Activated effector memory CD4-positive, alpha-beta T cell treated with anti-CD3 and anti-CD28 coated beads, Interleukin-2, amount 50 U/mL, for 16 hours (primary cell): ENCODE measurements at places on chromosomes 11 and 22.

DNA sequence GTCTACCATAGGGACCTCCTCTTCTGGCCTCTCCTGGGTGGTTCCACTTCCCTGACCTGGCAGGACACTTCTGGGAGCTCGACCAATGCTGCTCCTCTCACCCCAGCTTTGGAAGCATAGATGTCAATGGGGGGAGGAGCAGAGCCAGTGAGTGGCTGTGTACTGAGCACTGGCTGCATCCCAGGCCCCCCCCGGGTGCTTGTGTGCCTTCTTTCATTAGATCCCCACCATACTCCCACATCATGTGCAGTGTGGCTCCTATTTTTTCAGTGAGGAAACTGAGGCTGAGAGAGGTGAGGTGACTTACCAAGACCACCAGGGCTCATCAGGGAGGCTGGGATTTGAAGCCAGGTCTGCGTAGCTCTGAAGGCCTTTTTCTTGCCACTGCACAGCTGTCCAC, 44.3 kb downstream of the LRRC32 start:
- no peak for DNase-seq

DNA sequence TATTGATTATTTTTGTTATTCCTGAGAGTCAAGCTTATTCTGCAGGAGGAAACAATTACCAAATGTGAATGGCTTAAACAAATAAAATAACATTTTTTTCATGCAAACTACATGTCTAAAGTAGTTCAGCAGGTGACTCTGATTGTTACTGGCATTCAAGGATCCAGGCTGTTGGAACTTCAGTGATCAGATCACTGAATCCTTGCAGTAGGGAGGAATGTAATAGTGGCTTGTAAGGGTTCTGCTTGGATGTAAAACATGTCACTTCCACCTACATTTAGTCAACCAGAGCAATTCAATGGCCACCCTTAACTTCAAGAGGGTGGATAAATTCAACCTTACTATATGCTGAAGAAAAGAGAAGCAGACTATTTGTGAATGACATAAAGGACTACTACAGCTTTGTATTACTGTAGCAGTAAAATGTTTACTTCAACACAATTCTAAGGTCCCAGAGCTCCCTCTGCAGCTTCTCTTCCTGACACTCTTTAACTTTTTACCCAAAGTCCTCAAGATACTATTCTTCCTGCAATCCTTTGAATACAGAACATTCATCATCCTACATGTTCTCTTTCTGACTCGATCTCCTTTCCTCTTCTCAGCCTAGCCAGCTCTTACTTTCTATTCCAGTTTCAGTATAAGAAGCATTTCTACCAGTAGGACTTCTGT, 284.0 kb downstream of the LRRC4C start:
- no peak for DNase-seq

DNA sequence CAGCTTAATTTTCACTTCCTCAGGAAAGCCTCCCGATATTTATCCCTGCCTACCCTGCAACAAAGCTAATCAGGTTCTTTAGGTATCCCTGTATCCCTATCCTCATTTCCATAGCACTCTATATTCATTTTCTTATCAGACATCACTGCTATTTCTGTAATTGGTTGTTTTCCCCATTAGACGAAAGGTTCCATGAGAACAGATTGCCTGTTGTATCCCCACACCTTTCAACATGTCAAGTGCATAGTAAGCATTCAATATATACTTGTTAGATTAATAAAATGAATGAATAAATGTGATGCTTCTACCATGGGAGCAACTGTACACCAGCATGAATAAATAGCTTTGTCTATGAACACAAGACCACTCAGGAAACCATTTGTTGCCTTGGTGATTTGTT, 499.8 kb downstream of the DLG2 start:
- no peak for DNase-seq

GRCh38 chr22:38554281-38554680, 15.7 kb downstream of the DMC1 start:
- no peak for DNase-seq

DNA sequence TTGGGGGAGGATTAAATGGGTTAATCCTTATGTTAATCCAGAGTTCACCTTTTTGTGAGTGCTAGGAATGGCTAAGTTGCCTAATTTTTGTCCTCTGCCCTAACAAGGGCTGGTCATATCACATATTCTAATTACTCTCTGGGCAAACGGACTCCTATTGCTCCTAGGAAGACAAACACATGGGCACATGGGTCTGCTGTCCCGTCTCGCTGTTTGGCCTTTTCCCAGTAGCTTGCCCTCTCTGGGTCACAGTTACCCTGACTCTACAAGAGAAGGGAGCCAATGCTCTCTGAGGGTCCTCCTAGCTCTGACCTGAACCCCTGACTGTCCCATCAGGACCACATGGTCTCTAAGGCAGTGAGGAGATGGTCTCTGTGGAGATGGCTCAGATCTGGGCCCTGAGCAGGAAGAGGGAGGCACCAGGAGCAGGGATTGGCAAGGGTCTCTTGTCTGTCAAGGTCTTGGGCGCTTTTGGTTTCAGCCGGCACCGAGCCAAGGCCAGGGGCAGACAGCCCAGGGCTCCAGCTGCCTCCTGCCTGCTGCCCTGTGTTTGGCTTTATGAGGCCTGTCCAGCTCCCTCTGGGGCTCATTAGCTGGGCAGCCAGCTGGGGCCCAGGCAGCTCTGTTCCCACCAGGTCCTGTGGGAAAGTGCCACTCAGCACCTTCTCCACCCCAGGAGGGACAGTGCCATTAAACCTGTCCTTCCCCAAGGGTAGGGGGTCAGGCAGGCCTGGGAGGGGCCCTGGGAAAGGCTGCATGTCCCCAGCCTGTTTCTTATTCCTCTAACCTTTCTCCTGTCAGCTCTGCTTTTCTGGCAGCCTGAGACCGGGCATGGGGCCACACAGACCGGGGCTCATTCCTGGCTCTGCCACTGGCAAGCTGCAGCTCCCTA, 559.9 kb downstream of the MN1 start:
- DNase-seq, result no peak

GRCh38 chr11:46914363-46914762, 4.0 kb downstream of the LRP4 start:
- no peak for DNase-seq

GRCh38 chr11:57354699-57355098, 16.5 kb downstream of the P2RX3 start:
- no peak for DNase-seq

DNA sequence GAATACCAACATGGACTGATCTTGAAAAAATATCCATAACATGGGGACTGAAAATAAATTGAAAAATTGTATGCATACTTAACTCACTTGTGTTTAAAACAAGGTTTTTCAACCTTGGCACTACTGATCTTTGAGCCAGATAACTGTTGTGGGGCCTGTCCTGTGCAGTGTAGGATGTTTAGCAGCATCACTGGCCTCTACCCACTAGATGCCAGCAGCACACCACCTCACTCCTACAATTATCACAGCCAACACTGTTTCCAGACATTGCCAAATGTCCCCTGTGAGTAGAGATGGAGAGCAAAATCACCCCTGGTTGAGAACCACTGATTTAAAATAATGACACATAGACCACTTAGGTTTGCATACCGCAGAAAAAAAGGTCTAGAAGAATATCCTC, 45.0 kb upstream of the SLC1A2 start:
- DNase-seq, result no peak

DNA sequence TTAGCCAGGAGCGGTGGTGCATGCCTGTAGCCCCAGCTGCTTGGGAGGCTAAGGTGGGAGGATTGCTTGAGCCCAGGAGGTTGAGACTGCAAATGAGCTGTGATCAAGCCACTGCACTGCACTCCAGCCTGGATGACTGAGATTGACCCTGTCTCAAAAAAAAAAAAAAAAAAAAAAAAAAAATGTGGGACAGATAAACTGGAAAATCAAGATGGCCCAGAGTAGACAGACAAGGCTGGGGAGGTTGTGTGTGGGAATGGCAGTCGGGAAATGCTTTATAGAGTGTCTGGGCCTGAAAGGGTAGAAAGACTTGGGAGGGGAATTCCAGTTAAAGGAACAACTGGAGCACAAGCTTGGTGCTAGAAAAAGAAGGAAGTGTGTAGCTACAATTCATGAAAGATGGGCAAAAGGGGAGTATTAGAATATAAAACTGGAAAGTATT, 18.2 kb upstream of the WDR74 start:
- DNase-seq, result no peak

DNA sequence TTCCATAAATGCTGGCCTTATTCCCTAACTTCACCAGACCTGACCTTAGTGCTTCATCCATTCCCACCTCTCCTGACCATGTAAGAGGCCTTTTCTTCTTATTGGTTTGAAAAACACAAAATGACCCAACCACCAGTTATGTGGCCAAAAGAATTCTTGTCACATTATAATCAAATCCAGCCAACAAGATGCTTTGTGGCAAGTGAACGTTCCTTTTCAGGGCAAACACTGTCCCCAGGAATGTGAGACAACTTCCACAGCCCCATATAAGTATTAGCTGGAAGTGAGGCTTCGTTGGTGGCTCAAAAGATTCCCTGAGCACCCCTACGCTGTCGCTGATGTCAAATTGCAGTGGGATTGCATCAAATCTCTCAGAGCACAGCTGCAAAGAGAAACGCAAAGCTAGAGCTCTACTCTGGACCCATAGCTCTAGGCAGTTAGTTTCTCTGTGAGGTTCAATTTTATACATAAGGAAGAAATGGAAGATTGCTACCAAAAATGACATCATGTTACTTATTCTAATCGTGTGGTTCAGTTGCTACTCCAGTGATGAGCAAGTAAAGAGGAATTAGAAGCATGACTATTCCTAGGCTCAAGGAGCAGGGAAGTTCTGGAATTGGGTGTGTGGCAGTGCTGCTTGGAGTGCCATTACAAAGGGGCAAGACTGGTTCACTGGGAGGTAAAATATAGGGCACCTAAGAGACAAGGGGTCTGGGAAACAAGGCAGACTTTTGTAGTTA, 26.1 kb downstream of the GLYATL1 start:
- no peak for DNase-seq

GRCh38 chr22:19729507-19729906, 6.2 kb downstream of the GP1BB start:
- DNase-seq, result no peak

GRCh38 chr11:8605971-8606563, 12.0 kb upstream of the STK33 start:
- no peak for DNase-seq

- DNase-seq, result no peak
Observed at GRCh38 chr22:17401728-17402127, 32.5 kb downstream of the CECR2 start.

DNA sequence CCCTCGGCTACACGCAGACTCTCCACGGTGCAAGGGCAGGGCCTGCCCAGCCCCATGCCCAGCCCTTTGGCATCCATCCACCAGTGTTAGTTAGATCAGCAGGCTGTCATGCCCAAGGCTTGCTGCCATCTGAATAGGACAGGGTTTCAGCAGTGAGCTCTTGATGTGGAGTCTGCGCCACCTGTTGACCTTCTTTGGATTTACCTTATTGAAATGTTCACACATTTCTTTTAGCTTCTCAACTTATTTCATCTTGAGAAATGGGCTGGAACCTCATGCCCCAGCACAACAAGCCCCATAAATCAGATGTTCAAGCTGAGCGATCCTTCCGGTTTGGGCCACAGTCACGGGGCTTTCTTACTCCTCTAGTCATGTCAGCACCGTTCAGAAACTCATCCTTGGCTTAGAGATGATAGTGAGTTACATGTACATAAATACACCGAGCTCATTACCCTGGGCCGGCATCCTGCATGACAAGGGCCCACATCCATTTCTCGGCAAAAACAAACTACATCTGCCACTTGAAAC, 61.7 kb downstream of the PARVB start:
- DNase-seq, result no peak

DNA sequence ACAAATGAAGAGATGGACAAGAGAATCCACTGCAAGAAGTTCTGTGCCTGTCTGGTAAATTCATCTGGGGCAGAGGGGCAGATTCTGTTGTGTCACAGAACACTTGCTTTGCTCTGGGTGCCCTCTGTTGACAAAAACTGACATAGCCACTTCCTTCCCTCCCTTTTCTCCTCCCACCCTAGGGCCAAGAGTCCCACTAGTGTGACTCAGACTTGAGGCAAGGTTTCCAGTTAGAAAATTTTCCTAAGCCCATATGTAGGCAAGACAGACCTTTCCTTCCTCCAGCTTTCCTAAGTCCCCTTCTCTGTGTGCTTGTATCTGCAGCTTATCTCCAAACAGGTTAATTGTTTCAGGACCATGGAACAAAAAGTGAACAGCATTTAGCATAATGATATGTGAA, 106.8 kb downstream of the RBFOX2 start:
- no peak for DNase-seq

- no peak for DNase-seq
Observed at GRCh38 chr11:69974528-69974927, 103.6 kb upstream of the ANO1 start.

DNA sequence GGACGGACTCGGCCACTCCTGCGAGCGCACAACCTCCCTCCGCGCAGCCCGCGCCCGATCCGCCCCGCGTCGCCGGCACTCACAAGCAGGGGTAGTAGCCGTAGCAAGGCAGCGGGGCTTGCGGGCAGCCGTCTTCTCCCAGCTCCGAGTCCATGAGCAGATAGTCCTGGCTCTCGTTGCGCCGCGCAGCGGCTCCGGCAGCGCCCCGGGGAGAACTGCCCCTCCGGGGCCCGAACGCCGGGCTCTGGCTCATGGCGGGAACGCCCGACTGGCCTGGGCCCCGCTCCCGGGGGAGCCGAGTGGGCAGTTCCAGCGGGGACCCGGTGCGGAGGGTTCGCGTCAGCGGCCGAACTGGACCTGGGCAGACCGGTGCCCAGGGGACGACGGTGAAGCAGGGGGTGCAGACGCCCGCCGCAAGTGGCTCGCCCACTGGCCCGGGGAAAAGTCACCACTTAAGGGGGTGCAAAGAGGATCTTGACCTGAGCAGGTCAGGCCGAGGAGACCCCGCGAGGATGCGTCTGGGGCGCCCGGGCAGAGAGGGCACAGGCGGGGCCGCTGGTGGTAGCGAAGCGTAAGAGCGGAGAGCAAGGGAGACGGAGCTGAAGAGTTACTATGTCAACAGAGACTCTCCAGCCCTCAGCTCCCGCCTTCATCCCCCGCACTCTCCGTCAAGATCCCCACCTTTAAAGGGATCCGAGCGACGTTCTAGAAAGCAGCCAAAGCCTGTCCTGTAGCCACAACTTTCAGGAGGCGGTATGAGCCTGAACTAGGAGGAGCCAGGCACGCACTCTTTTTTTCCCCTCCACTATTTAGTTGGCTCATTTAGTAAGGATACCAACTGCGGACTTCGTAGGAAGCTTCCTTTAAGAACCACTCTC, at the start of gene TRPC6:
TSS of gene TRPC6 (minus strand) at position 757 of the 878 bp plus-strand sequence. CDS start at position 253, 504 bp downstream.
- no peak for DNase-seq

GRCh38 chr22:17492247-17492646, 71.1 kb upstream of the SLC25A18 start:
- no peak for DNase-seq

GRCh38 chr22:32050678-32051515, 7.8 kb downstream of the SLC5A1 start:
- DNase-seq, result peak; percentile 82

GRCh38 chr22:33000342-33001280, 57.6 kb downstream of the SYN3 start:
- peak; percentile 67 for DNase-seq

GRCh38 chr11:10490398-10491241, 35.6 kb downstream of the AMPD3 start:
- peak; percentile 36 for DNase-seq

DNA sequence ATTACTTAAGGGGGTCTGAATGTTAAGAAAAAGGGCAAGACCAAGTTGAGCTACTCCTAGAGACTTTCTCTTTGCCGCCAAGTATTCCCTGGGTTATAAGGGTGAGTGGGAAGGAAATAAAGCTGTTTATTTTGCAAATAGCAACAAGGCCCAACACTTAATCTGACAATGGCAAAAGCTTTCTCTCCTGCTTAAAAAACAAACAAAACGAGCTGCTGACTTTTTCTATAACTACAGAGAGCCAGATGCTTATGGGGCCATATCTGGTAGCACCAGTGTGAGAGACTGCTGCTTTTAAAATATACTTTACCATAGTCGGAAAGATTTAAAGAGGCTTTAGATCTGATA, 2.3 kb upstream of the KDM2A start:
- DNase-seq, result no peak
